ENCODE measurements at places on chromosomes 2 and 18. TPM values are rescaled to one million over a fixed set of nuclear protein-coding genes. Genes with fewer than 3 reads are reported as not detected.

- no peak overlapping the region for H3K4me3 ChIP-seq
- H3K4me1 ChIP-seq: no peaks in the 10 kb centered on the region
- no peaks in the 10 kb centered on the region for H3K27me3 ChIP-seq
- DNase-seq: no peak
Measured at GRCh38 chr18:54888378-54888777, 60.1 kb downstream of the RAB27B start.

DNA sequence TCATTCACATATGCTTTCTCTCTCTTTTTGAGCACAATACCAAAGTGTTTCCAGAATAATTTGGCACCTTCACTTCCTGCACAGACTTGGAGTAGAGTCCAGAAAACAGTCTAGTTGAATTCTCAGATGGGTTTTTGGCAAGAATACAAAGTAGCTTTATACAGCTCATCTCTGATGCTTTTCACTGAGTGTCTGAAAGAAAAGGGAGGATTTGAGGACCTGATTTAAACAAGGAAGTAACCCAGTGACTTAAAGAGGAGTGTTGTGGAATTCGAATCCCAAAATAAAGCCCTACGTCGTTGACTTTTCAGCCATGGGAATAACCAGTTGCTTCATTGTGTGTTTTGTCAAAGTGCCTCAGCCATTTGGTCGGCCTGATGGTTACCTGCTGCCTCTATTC, 31.8 kb downstream of the METAP1D start:
- H3K27me3 ChIP-seq: no peaks in the 10 kb centered on the region
- H3K36me3 ChIP-seq: no peaks in the 10 kb centered on the region
- no peak for DNase-seq

DNA sequence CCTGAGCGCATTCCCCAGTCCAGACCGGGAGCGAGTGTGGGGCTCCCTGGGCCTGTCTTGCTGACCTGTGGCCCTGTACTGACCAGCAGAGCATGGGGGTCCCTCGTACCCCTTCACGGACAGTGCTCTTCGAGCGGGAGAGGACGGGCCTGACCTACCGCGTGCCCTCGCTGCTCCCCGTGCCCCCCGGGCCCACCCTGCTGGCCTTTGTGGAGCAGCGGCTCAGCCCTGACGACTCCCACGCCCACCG, 5.3 kb downstream of the NEU4 start:
- no peak overlapping the region for H3K27ac ChIP-seq
- H3K36me3 ChIP-seq: no peaks in the 10 kb centered on the region
- H3K4me1 ChIP-seq: no peaks in the 10 kb centered on the region
- H3K4me3 ChIP-seq: no peak overlapping the region
- no peaks in the 10 kb centered on the region for H3K27me3 ChIP-seq

Gene FECH
- 31.5 TPM for total RNA-seq

Gene TNFAIP6
- not detected for total RNA-seq

- no peaks in the 10 kb centered on the region for H3K4me1 ChIP-seq
- H3K36me3 ChIP-seq: no peaks in the 10 kb centered on the region
- H3K27me3 ChIP-seq: no peaks in the 10 kb centered on the region
- no peak overlapping the region for H3K27ac ChIP-seq
- no peak overlapping the region for H3K4me3 ChIP-seq
- DNase-seq: no peak
Measured at GRCh38 chr18:44062345-44062744, 618.3 kb upstream of the SETBP1 start.

DNA sequence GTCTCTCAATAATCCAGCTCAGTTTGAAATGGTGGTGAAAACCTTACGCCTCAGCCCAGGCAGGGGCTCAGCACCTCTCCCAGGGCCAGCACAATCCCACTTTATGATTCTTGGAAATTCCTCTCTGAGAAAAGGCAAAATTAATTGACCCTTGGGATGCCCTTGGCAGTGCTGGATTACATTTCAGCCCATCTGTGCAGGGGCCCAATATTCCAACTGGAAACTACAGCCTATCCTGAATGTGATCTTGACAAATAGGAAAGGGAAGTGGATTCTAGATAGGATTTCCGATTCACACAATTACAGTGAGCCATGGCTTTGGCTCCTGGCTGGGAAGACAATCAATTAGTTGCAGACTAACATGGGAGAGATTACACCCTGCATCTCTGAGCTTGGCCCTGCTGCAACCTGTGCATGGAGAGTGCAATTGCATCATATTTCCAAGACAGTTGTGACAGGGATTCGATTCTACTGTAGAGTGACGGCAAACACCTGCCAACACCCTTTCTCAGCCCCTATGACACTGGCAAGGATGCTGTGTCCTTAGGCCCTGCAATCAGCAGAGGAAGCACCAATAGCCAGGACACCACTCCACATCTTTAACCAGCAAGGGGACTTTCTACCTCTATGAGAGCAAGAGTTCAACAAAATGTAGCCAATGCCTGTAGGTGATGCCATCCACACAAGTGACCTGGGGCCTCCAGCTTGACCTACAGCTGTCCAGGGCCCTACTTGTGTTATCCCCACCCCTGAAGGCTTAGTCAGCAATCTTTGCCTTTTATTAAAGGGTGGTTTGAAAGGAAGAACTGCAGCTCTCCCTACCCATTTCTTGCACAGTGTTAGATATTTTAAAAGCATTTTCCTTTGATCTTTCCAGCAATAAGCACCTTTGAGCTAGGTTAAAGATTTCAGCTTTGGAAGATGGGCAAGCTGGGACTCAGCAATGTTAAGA, 187.2 kb upstream of the HS6ST1 start:
- no peak overlapping the region for H3K27ac ChIP-seq
- DNase-seq: no peak
- H3K27me3 ChIP-seq: no peaks in the 10 kb centered on the region
- no peaks in the 10 kb centered on the region for H3K4me1 ChIP-seq

DNA sequence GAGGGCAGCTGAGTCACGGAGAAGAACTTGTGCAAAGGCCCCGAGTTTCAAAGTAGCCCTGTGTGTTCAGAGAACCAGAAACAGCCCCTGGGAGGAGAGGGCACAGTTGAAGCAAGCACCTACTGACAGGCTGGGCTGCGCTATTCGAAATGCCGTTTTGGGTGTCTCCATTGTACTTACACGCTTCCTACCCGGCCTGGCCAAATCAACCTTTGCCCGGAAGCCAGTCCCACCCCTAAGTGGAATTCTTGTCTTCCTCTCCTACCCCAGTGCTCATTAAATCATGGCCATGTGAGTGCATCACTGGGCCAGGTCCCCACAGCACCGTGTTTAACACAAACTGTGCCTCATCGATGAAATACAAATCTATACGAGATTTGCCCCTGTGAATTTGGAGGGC, 6.0 kb downstream of the DIPK1C start:
- peaks cover 13% of the 10 kb centered on the region for H3K27me3 ChIP-seq
- DNase-seq: no peak
- no peak overlapping the region for H3K4me3 ChIP-seq
- no peaks in the 10 kb centered on the region for H3K4me1 ChIP-seq

- no peak overlapping the region for H3K27ac ChIP-seq
- no peaks in the 10 kb centered on the region for H3K27me3 ChIP-seq
- no peak for DNase-seq
- no peak overlapping the region for H3K4me3 ChIP-seq
Measured at GRCh38 chr2:171810422-171811244, 83.4 kb downstream of the SLC25A12 start.

DNA sequence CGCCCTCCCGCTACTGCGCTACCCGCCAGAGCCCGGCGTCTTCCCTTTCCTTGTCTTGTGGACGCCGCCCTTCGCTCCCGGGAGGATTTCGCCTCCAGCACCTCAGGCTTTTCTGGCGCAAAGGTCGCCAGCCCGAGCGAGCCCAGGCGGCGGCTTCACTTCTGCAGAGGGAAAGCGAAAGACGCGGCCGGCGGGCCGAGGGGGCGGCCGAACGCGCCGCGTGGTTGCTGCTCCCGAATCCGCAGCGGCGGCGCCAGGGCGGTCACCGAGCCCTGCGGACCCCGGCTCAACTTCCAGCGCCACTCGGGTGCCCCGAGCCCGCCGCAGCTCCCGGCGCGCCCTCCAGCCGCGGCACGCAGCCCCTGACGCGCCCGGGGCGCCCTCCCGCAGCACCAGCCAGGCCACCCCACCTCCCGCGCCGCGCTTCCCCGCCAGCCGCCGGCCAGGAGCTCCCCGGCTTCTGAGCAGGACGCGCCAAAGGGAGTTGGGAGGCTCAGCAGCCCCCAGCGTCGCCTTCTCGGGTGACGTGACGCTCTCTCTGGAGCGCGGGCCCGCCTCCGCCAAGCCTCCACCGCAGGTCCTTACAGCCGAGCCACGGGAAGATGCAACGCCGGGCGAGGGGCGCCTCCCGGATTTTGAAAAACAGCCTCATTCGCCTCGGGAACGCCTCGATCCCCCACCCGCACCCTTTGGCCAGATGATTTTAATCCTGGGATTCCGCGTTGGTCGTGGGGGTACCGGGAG, 84.9 kb upstream of the EPB41L3 start:
- DNase-seq: no peak
- H3K27me3 ChIP-seq: peaks cover 10% of the 10 kb centered on the region
- no peaks in the 10 kb centered on the region for H3K4me1 ChIP-seq
- no peaks in the 10 kb centered on the region for H3K36me3 ChIP-seq
- no peak overlapping the region for H3K27ac ChIP-seq

Gene HOXD11
- not detected for total RNA-seq

DNA sequence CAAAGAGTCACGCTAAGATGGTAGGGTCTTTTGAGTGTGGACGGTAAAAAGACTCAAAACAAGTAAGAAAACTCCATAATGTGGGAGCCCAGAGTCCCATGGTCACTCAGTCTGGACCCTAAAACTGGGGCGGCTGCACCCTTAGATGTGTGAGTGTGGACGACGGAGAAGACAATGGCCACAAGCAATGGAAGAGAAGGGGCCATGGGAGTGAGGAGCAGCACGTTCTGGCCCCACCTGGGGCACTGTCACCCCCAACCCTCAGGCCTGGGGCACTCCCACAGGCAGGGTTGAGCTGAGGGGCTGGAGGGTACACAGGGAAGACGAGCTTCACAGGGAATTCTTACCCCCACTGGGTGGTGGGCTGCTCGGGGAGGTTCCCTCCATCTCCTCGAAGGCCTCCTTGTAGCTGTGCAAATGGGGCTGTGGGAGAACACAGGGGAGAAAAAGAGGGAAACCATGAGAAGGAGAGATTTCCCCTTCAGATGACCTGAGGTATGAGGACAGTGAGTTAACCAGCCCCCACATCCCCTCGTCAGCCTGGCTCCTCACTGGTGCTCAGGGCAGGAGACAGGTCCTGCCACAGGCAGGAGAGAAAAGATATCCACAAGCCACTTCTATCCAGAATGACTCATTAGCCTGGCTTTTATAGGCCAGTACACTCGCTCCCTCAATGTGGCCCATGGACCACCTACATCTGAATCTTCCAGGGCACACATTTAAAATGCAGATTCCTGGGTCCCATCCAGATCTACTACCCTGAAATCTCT, 167.9 kb downstream of the TNS1 start:
- H3K36me3 ChIP-seq: no peaks in the 10 kb centered on the region
- no peak overlapping the region for H3K4me3 ChIP-seq
- no peaks in the 10 kb centered on the region for H3K4me1 ChIP-seq
- DNase-seq: no peak
- no peak overlapping the region for H3K27ac ChIP-seq

DNA sequence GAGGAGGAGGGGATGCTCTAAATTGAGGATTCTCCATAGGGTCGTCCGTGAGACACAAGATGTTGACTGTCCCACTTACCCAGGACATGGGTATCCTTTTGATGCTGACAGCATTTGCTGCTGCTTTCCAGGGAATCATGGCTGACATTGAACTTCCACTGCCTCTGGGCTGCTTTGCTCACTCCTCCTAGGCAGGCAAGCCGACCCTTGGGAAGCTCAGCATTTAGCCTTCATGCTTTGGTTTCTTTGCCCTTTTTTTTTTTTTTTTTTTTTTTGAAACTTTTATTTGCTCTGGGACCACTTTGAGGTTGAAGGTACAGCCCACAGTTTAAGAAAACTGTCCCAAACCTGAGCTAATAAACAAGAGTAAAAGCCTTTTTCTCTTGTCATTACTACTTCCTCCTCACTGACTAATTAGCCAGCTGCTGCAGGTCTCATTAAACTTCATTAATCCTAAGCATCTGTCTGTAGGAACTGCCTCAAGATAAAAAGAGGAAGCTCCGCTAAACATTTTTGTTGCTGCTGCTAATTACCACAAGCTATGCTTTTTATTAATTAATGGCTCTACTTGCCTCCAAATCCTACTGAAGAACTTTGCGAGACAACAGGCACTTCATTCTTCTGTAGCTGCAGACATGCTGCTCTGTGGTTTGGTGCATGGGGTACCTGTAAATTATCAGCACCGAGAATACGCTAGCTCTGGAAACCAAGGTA, 125.4 kb downstream of the SPTBN1 start:
- H3K36me3 ChIP-seq: no peaks in the 10 kb centered on the region
- H3K4me1 ChIP-seq: peaks cover 95% of the 10 kb centered on the region
- DNase-seq: no peak
- H3K4me3 ChIP-seq: peak overlapping the region; percentile 25
- no peak overlapping the region for H3K27ac ChIP-seq
- no peaks in the 10 kb centered on the region for H3K27me3 ChIP-seq

DNA sequence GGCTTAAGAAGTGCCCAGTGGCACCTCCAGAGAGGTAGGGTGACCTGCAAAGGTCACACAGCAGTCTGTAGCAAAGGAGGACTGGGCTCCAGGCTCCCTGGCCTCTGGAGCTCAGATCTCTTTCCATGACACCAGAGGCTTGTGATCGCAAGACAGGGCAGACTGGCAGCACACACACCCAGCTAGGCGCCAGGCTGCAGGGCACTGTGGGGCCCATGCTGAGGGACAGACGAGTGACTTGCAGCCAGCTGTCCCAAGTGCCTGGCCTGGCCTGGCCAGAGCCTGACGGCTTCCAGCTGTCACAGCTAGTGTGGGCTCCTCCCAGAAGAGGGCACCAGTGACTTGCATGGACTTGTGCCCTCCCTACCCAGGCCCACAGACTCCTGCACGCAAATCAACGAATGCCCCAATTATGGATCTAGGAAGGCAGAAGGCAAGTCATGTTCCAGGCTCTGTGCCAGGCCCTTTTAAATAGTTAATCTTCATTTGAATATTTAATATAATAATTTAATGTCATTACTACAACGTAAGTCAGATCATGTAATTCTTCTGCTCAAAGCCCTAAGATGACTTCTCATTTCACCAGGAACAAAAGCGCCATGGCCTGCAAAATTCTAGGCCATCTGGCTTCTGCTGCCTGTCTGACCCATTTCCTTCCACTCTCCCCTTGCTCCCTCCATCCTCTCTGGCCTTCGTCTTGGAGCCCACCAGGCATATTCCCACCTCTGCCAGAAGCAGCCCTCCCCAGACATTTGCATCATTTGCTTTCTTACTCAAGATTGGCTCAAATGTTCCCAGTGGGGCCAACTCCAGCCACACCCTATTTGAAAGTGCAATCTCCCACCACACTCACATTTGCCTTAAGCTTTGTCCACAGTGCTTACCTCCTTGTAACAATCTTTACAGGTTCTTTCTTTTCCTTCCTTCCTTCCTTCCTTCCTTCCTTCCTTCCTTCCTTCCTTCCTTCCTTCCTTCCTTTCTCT, 3.7 kb upstream of the SPEG start:
- H3K27ac ChIP-seq: no peak overlapping the region
- H3K27me3 ChIP-seq: peaks cover 4% of the 10 kb centered on the region
- DNase-seq: peak; percentile 12
- no peaks in the 10 kb centered on the region for H3K36me3 ChIP-seq

DNA sequence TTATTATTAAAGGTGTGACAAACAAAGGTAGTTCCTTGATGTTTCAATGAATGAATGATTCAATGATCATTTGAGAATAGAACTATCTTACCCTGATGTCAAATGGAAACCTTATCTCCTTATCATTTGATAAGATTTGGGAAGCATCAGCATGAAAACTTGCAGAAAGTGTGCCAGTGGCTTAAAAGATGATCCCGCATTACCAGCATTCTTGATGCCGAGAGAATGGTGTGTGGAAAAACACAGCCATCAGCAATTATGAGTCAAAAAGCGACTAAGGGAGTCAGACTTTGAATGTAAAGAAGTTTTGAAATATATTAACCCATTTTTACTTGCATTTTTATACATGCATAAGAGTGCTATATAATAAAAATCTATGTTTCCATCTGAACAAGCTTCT, 93.7 kb downstream of the MAIP1 start:
- no peak overlapping the region for H3K4me3 ChIP-seq
- H3K27me3 ChIP-seq: no peaks in the 10 kb centered on the region
- no peaks in the 10 kb centered on the region for H3K36me3 ChIP-seq
- H3K4me1 ChIP-seq: no peaks in the 10 kb centered on the region

All from CD8-positive, alpha-beta memory T cell (primary cell).